AML-193 (cell line): ENCODE measurements at places on chromosomes 4 and X.

DNA sequence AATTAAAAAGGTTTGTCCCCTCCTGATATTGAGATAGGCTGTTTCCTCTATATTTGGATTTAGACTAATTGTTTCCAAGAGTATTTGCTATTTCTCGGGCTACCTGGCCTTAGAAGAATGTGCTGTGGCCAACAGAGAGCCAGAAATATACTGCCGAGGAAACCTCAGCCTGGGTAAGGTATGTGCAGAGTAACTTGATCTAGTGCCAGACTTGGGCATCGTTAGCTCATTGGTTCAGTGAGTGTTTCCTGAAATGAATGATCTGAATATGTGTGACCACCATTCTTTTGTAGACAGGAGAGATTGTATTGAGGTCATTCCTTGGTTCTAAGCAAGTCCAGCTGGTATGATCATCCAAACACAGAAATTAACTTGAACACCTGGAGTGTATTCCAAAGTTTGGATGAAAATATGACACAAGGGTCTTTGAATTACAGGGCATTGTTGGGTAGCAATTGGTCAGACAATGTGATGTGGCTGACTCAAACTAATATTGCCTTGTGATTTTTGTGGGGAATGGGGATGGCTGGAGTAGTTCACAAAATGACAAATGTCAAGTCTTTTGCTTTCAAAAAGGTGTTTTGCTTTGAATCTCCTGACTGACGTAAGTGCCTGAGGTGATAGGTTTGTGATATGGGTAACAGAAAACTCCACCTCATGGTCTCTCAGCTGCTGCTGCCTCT, 100.2 kb upstream of the CXCL13 start:
- DNase-seq: no peak

- DNase-seq: no peak
These were observed 75.4 kb downstream of the DCHS2 start for GRCh38 chr4:154416190-154416547.

DNA sequence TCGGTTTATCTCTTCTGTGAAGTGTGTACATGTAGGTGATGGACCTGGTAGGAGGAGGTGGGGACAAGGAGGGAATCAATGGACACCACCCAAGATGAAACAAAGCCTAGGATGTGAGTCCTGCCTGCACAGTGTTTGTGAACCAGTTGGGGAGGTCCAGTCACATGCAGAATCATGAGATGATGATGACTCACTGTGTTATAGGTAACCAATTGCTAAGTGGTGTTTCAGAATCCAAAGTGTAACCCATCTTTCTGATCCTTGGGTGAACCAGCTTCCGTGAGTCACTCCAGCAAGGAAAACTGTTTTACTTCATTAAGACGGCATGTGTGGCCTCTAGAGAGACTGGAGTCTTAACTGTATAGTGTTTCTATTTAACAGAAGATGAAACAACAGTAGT, 57.9 kb upstream of the HPF1 start:
- DNase-seq: no peak

- DNase-seq: no peak
These were observed 50.5 kb upstream of the FAM9C start for GRCh38 chrX:13094828-13095341.

- no peak for DNase-seq
These were observed 237.3 kb downstream of the TACR3 start for GRCh38 chr4:103482471-103482870.

GRCh38 chrX:67749536-67749935, 205.7 kb downstream of the AR start:
- DNase-seq: no peak

- DNase-seq: peak; percentile 75
These were observed 37.2 kb upstream of the FAM9C start for GRCh38 chrX:13081395-13082205.

DNA sequence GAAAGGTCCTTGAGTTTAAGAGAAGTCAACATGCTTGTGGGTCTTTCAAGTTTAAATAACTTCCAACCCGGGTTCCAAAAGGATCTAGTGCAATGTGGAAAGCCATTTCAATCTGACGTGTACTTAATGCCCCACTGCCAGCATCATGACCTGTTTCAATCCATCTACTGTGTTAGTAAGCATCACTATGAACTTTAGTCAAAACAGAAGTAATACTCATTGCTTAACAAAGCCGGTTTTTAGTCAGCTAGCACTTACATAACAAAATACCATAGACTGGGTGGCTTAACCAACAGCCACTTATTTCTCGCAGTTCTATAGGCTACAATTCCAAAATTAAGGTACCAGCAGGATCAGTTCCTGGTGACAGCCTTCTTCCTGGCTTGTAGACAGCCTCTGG, 677.5 kb downstream of the DMD start:
- no peak for DNase-seq

- no peak for DNase-seq
These were observed 44.2 kb upstream of the SPRY1 start for GRCh38 chr4:123352240-123352945.

GRCh38 chrX:149860445-149860844, 20.5 kb upstream of the MAGEA8 start:
- DNase-seq: no peak

DNA sequence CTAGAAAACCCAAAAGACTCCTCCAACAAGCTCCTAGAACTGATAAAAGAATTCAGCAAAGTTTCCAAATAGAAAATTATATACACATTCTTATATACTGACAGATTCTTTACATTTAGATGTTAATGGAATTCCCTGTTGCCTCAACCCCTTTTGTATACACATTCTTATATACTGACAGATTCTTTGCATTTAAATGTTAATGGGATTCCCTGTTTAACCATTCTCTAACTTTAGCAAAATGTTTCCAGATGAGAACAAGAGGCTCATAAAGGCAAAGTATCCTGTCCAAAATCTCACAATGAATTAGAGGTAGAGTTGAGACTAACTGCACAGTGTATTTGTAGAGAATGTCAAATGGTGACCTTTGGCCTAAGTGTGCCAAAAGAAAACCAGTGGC, 23.1 kb upstream of the AR start:
- no peak for DNase-seq

GRCh38 chr4:48705609-48706008, 74.5 kb downstream of the FRYL start:
- no peak for DNase-seq

DNA sequence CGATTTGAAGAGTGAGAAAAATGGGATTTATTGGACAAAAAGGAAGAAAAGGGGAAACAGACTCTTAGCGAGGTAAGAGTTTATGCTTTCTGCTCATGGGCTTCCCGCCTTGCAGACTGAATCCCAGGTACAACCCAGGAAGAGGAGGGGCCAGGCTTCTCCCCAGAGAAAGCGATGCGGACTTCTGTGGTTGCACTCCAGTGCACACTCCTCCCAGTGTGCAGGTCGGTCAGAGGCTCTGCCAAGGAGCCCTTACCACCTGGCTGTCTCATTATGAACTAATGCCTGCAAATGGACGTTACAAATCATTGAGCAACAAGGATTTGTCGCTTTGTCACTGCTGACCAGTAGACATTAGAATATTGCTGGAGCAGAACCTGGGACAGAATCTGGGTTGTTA, 39.9 kb upstream of the GLRA2 start:
- no peak for DNase-seq

- no peak for DNase-seq
These were observed 74.0 kb downstream of the AFF2 start for GRCh38 chrX:148574237-148574973.

- no peak for DNase-seq
These were observed 37.6 kb downstream of the PF4 start for GRCh38 chr4:73944061-73944875.

- no peak for DNase-seq
These were observed 180.2 kb downstream of the ARAP2 start for GRCh38 chr4:36064117-36064516.

- DNase-seq: no peak
These were observed 395.3 kb upstream of the PITX2 start for GRCh38 chr4:111018216-111018615.

- no peak for DNase-seq
These were observed 338.4 kb upstream of the NOCT start for GRCh38 chr4:138677212-138677611.

DNA sequence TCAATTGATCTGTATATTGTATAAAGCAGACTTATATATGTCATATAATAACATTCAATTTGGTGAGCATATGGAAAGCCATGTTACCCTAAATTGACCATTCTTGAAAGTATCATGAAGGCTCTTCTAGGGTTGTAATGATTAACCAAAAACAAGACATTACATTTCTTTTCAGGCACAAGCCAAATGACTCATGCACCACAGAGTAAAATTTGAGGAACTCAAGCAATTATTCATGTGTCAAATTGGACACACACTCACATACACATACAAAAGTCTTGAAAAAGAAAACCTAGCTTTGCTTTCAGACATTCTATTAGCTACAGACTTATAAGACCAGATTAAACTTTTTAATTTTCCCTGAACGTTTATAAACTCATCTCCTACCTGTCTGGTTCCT, 146.5 kb upstream of the PCDH18 start:
- DNase-seq: no peak

- DNase-seq: no peak
These were observed 654 bp downstream of the ATOH1 start for GRCh38 chr4:93828995-93829819.
